MV-4-11 (cell line): ENCODE measurements at places on chromosomes 11 and 22.
A peak's percentile ranks its signal among the peaks of the same experiment; 100 is the strongest.

GRCh38 chr11:42709216-42709615, 602.6 kb upstream of the API5 start:
- no peak for DNase-seq

- DNase-seq, result no peak
Observed at GRCh38 chr22:26452236-26453016, 23.4 kb downstream of the ASPHD2 start.

GRCh38 chr11:73916435-73916834, 34.4 kb upstream of the DNAJB13 start:
- DNase-seq, result no peak

DNA sequence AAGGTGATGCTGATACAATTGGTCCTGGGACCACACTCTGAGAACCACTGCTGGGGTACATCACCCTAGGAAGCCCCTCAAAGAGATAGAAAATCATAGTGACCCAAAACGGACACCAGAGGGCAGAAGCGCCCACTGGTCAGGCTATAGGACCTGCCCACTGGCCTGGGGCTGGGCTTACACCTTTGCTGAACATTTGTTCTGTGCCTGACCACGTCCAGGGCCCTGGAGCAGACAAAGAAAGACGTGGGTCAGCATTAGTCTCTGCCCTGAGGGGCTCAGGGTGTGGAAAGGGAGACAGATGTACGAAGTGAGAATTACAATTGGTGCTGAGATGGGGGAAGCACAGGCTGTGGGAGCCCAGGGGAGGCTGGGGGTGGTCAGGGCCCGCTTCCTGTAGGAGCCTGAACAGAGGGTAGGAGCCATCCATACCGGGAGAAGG, 14.4 kb upstream of the SERPINH1 start:
- DNase-seq, result no peak

DNA sequence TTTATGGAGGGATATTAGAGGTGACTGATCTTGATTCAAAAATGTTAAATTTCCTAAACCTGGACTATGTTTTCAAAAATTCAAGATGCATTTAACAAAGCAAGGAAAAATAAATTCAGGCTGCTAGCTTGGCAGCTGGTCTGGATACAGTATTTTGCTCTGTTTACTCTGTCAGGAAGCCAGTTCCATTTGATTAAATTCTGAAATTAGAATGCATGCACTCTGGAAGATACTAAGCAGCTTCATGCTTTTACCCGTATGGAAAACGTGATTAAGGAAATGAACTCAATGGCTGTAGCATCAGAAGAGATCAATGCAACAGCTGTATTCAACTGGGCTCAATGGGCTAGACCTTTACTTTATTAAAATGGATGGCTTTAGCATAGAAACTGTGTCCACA, 14.2 kb downstream of the C11orf71 start:
- no peak for DNase-seq

GRCh38 chr11:43779306-43779705, 98.8 kb downstream of the HSD17B12 start:
- no peak for DNase-seq

DNA sequence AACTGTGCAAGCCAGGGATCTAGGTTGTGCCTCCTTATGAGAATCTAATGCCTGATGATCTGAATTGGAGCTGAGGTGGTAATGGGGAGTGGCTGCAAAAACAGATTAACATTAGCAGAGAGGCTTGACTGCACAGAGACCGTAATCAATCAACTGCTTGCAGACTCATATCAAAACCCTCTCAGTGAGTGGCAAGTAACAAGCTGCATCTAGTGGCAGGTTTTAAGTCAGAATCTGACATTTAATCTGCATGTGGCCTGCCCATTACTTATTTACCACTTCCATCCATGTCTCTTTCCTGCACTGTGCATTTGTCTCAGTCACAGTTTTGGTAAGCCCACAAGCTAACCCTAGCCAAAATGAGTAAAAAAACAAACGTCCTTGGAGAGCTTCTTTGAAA, 11.2 kb downstream of the C11orf58 start:
- DNase-seq, result no peak

DNA sequence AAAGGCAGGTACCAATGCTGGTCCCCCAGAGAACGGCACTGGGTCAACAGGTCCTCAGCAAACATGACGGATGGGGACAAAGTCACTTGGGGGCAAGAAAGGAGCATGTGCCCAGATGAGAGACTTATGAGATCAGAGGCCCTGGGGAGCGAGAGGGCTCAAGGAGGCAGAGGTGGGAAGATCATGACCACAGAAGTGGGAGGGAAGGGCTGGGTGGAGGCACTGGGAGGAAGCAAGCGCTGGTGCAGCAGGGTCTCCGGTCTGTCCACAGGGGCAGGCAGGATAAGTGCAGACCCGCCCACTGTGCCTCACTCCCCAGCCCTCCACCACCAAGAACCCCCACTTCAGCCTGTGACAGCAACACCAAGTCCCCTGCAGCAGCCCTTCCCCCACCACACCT, 10.9 kb downstream of the ELFN2 start:
- DNase-seq, result no peak

DNA sequence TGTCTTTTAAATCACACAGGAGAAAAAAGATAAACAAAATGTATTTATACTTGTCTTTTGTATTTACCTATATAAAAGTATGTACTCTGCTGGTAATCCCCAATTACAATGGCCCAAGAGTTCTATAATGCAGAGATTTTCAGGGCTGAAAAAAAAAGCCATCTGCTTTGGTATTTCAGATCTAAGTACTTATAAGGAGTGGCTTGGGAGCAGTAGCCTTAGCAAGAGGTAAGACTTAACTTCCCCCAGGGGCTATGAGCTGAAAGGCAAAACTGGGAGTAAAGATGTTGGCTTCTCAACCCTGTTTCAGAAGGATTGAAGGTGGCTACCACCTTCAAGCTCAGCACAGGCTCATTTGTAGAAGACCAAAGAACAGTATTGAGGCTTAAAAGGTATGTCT, 35.3 kb upstream of the EP300 start:
- DNase-seq, result no peak

DNA sequence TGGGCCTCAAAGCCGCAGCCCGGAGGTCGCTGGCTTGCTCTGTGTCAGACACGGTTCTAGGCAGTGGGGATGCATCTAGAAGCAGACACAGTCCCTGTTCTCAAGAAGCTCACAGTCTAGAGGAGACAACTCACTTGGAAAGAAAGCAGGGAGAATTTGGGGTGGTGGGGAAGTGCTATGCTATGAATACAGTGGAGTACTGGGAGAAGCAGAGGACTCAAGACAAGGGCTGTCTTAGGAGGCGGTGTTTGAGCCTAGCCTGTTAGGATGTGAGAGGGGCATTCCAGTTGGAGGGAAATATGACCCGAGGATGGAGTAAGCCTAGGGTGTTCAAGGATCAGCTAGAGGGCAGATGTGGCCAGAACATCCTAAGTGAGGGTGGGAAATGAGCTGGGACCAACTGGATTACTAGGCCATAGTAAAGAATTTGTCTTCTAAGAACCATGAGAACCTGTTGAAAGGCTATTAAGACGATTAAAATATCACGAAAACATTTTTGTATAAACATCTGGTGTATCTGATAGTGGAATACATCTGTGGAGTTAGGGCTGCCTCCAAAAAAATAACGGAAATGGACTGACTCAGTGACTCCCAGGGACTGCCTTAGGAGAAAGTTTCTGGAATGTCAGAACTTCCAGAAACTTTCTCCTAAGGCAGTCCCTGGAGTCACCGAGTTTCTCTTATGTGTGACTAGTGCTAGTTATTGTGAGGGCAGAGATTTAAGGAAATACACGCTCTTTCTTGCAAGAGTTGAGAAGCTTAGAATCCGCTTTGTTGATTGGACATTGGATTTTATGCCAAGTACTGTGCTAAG, 1.1 kb upstream of the PITPNB start:
- no peak for DNase-seq

DNA sequence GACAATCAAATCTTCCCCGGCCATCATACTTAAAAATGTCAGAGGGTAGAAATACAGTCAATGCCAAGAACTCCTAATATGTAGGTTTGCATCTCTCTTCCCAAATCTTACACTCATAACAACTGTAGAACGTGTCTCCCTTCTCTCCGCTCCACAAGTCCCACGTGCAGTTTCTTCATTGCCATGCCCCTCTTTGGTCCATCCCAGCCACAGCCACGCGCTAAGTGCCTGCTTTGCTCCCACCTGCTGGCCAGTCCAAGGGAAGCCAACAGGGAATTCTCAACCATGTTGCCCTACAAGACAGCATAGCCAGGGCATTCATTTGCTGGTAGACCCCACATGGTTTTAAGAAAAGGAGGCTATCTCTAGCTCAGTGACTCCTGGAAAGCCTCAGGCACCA, 420.6 kb upstream of the ISX start:
- no peak for DNase-seq

GRCh38 chr22:37819105-37819433, 4.1 kb upstream of the GALR3 start:
- DNase-seq, result no peak

- peak; percentile 66 for DNase-seq
Observed at GRCh38 chr22:20956258-20957101, 10.6 kb upstream of the AIFM3 start.

DNA sequence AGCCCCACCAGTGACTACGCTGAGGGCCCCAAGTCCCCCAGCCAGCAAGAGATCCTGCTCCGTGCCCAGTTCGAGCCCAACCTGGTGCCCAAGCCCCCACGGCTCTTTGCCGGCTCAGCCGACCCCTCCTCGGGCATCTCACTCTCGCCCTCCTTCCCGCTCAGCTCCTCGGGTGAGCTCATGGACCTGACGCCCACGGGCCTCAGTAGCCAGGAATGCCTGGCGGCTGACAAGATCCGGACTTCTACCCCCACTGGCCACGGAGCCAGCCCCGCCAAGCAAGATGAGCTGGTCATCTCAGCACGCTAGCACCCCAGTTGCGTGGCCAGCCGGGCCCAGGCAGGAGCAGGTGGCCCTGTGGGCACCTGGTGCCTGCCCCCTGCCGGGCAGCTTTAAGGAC, 8.3 kb upstream of the MYRF start:
- DNase-seq, result no peak

GRCh38 chr11:112630496-112630895, 330.7 kb upstream of the NCAM1 start:
- peak; percentile 19 for DNase-seq
